ENCODE measurements at places on chromosomes 6 and 20.

- DNase-seq: no peak
Measured at GRCh38 chr6:71430018-71430417, 141.4 kb downstream of the OGFRL1 start.

- no peak for DNase-seq
Measured at GRCh38 chr6:2984738-2985406, 13.5 kb upstream of the SERPINB6 start.

DNA sequence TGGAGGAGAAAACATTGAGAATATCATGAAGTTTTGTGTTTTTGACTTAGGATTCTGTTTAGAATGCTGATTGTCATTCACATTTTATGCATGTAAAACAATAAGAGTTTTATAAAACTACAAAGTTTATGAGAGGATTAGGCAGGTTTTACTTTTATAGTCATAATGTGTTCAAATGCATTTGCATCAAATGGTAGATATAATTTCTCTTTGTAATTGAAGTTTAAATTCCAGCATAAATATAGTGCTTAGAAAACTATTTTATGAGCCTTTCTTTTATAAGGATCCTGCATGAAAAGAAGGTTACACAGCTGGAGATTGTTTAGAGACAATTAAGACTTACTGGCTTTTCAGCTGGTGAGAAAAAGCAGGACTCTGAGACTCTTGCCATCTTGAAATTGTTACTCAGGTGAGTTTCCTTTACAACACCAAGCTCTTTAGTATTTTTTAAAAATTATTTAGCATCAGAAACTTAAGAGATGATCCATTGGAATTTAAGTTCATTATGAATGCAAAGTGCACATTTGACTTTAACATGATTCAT, 157.1 kb upstream of the MAN1A1 start:
- no peak for DNase-seq

DNA sequence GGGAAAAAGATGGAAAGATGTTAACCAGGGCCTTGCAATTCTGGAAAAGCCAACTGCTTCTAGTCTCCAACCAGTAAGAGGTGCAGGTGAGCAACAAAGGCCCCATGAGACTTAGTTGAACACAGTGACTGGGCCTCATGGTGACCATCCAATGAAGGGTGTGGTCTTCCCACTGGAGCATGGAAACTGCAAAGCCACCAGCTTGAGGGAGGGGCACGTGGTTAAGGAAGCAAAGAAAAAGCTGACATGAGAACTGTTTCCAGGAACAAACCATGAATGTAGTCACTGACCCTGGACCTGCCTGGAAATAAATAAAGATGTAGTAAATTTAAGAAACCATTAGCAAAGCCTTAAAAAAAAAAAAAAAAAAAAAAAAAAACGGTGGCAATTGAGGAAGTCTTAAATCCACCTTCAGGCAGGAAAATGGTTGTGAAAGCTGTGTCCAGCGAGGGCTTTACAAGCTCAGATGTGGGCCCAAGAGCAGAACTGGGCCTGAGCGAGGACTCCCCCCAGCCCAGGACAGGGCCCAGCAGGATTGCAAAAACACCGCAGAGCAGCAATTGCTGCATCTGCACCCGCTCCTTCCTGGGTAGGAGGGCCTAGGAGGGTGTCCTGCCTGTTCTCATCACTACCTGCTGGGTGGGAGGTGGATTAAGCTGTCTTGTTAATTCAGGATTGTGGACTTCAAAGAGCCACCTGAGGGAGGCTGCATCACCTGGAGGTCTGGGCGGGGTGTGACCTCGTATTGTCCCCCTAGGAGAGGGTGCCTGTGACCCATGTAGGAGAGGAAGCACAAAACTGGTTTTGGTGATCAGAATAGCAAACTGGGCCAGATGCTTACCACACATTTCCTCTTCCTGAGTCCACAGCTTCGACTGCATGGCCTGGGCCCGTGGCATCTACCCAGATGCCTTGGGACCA, 10.3 kb downstream of the GFRA4 start:
- no peak for DNase-seq

- no peak for DNase-seq
Measured at GRCh38 chr6:3915076-3915791, 66.1 kb downstream of the FAM50B start.

- no peak for DNase-seq
Measured at GRCh38 chr6:156839591-156840001, 62.4 kb downstream of the ARID1B start.

Measured in NCI-H2171 treated with DMSO at 0.1 percent for 48 hours (cell line).